ENCODE measurements at places on chromosomes 2 and 18.
A peak's percentile ranks its signal among the peaks of the same experiment; 100 is the strongest.

DNA sequence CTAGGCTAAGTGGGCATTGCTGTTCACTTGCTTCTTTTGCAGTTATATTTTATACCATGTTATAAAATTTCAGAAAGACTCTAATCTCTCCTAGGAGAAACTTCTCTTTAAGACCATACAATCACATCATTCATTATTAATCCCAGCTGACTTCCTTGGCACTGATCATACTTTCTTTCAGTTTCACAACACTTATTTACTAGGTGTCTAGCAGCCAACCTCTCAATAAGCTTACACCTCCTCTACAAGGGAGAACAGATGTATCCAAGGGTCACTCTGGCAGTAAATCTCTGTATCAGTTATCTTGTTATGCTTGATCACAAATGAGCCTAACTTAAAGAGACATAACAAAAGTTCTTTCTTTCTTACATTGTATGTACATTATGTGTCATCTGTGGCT is 69.8 kb upstream of the EPB41L5 start:
- DNase-seq = no peak

DNA sequence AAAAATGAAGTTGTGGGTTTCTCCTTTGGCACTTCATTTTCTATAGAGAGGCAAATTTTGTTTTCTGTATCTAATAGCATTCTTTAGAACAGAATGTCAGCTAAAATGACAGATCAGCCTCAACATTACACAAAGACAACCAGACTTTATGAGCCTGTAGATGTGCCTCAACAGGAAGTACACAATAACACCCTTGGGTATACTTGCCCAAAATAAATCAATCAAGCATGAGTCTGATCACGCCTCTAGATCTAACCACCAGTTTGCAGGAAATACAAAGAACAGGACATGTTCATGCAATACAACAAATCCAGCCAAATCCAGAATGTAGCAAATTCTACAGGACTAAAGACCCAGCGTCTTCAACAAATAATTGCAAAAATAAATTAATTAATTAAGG is 11.2 kb upstream of the DAPL1 start:
- DNase-seq = no peak

GRCh38 chr2:174247474-174248186 is 702 bp downstream of the OLA1 start:
- no peak for DNase-seq

DNA sequence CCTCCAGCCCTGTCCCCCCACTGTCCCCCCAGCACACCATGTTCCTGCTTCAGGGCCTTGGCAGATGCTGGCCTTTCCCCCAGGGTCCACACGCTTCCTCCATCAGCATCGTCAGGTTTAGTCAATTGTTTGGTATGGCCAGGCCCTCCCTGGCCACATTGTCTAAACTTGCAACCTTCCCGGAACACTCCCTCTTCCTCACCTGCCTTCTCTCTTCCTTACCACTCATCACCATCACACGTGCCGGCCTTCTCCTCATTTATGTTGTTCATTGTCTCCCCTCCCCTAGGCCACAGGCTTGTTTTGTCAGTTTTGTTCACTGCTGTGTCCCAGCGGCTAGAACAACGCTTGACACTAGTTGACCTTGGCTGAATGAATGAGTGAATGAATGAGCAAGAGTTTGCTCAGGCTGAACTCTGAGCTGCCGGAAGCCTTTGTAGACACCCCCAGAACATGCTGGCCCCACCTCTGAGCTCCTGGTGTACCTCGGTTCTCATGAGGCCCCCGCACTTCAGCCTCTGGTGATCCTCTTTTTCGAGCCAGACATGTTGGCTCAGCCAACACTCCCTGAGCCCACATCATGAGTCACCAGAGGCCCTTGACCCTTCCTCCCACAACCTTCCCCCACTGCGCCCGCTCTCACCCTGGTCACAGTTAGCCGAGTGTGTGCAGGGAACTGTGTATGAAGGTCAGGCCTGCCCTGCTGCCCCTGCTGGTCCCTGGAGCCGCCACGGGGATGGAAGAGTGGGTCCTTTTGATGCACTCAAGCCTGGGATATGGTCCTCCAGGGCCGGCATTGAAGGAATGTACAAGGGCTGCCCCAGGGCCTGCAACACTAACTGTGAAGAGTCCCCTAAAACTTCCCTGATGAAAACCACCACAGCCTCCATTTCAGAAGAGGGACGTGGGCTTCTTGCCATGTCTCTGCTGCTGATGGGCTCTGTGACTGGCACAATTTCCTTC is 57.5 kb downstream of the HS1BP3 start:
- DNase-seq = no peak

DNA sequence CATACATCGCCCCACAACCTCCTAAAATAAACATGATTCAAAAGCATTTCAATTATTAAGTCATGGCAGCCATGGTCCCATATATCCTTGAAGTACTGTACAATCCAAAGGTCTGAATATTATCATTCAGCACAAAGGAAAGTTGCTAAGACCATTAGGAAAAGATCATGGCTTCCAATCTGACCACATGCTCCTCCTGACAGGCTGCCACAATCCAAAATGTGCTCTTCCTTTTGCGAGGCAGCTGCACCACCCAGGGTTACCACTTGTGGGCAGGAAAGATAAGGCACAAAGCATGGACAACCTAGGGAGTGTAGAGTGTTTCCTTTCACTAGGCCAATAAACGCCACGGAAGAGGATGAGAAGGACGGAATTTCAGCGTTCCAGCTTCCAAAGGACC is 5.4 kb downstream of the BOLA3 start:
- DNase-seq = no peak

DNA sequence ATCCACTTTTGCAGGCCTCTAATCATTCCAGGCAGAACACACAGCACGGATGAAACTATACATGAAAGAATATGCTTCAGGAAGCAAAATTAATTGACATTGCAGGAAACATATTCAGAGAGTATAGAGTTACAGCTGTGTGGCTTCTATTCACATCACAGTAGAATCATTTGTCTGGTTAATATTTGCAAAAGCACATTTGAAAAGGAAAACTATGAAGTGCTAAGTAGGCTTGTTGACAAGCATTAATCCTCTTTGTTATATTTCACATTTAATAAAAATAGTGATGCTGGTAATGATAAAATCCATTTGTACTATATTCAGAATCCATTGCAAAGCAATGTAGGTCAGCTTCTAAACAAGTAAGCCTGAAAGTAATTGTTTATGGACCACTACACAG is 32.2 kb upstream of the PIK3C3 start:
- no peak for DNase-seq

DNA sequence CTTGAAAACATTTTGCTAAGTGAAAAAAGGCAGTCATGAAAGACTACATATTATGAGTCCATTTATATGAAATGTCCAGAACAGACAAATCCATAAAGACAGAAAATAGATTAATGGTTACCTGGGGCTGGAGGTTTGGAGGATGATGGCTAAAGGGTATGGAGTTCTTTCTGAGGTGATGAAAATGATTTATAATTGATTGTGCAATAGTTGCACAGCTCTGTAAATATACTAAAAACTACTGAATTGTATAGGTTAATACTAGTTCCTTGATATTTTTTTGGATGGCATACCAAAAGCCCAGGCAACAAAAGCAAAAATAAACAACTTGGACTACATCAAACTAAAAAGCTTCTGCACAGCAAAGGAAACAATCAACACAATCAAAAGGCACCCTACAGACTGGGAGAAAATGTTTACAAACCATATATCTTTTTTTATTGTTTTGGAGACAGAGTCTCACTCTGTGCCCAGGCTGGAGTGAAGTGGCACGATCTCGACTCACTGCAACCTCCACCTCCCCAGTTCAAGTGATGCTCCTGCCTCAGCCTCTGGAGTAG is 21.5 kb downstream of the SOS1 start:
- DNase-seq = no peak

DNA sequence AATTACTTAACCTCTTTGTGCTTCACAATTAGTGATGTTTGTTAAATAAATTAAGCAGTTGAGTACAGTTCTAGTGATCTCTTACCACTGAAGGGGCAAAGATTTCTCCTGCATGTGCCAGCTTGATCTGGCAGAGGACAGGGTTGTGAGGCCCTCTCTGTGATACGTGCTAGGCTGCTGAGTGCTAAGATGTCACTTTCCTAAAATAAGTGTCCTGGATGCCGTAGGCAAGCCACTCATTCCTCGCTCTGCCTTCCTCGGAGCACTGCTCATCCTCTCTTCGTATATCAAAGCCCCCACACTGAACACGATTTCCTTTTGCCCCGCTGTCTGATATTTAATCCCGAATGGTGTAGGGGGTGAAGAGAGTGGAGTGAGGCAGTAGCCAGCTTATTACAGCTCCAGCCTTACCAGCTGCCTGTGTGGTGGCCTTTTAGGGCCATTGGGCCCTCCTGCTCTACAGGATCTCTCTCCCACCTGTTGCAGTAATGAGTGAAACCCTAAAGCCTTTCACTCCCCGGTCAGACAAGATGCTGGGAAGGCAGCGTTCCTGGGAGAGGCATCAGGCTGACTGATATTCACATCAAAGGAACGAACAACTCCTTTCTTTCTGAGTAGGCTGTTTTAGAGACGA is 40.5 kb downstream of the PTPRM start:
- no peak for DNase-seq

DNA sequence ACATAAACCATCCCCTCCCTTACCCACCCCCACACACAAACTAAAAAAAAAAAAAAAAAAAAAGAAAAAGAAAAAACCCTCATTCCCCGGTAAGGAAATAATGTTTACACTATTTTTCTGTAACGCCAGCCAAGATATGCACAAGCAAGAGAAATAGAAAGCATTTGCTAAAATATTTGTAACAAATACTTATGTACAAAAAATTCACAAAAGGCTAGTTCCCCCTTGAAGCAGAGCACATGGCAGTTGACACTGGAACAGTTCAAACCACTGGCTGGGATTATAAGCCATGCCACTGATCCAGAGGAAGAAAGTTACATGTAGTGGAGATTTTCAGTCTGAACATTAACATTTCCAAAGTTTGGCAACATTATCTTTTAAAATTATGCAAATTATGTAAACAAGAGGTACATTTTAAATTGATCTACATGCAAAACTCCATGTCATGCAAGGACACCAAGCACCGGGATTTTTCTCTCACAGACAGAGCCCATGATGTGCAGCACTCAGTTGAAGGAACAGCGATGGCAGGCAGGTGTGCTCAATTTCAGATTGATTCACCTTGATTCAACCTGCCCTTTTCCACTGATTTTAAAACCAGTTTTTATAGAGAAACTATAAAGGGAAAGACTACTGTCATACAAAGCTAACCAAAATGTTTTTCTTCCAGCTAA is 21.4 kb downstream of the PNO1 start:
- DNase-seq = no peak

DNA sequence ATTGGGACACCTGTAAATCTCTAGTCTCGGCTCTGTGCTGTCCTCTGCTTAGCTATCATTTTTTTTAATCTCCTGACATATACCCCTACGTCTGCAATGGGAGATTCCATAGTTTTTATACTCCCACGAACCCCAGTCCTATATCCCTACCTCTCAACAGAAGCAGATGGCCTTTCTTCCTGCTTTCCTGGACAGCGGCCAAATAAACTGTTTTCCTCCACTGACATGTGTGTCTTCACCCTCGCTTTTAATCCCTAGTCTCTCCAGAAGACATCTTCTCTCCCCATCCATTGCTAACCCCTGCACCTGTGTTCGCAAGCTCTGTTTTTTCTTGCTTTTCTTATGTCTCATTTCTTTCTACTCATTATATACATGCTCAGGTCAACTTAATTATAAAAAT is 395.4 kb downstream of the EPHA4 start:
- no peak for DNase-seq

- peak; percentile 52 for DNase-seq
These were observed 54.1 kb downstream of the E2F6 start for GRCh38 chr2:11411768-11412448.

DNA sequence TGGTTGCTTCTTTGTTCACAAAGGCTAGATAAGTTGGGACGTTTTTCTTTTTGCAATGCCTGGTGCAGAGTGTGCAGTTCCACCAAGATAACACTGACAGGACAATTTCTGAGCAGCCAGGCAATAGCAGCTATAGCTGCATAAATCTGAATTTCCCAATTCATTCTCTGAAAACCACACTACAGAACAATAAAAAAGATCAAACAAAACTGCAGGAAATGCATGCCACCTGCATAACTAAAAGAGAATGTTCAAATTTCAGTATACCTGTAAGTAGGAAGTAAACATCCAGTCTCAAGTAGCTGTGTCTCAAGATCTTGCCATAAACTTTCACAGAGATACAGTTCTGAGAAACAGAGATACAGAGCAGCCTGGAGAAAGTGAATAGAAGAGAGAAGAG is 5.3 kb upstream of the KCTD18 start:
- no peak for DNase-seq

GRCh38 chr2:14272396-14273075 is 360.0 kb upstream of the LRATD1 start:
- DNase-seq = no peak

- no peak for DNase-seq
These were observed 852.3 kb upstream of the CRIM1 start for GRCh38 chr2:35503311-35503710.

DNA sequence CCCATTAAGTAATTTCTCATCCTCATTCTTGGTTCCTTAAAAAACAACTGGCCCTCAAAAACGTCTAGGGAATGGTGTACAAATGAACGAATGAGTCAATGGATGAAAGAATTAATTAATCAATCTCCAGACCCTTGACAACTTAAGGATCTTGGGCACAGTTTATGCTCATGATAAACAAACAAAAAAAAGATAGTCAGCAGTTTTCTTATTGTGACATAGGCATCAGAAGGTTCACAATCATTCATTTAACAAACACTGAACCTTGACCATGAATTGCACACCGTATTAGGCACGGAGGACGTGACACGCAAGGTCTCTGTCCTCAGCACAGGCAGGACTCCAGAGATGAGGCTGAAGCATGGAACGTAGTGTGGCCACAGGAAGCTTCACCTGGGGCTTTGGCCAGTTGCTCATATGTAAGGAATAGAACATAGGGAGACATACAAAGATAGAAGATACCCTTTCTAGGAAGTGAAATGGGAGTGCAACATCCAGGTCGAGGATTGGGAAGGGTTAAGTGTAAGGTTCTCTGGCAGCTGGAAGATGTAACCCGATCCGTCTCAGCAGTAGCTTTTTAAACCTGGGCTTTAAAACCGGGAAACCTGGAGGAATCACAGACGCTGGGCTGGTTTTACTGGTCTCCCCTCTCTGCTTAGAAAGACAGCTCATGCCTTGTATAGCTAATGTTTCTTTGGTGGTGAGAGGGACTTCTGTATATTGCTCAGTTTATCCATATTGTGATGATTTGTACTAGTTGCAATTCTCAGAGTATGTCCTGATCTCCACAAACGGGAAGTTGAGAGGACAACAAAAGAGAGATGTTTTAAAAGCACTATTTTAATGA is 8.9 kb upstream of the LTBP1 start:
- no peak for DNase-seq

GRCh38 chr2:125471963-125472362 is 1184.0 kb upstream of the GYPC start:
- DNase-seq = peak; percentile 0

GRCh38 chr18:11994336-11994702 is 13.0 kb downstream of the IMPA2 start:
- DNase-seq = no peak

GRCh38 chr18:32442575-32442974 is 28.1 kb downstream of the GAREM1 start:
- no peak for DNase-seq

- DNase-seq = no peak
These were observed 8.9 kb upstream of the ID2 start for GRCh38 chr2:8672940-8673339.

- no peak for DNase-seq
These were observed 149.7 kb downstream of the PXDN start for GRCh38 chr2:1594373-1595171.

GRCh38 chr2:222673883-222674282 is 2.4 kb downstream of the MOGAT1 start:
- no peak for DNase-seq

- DNase-seq = no peak
These were observed 48.7 kb downstream of the TET3 start for GRCh38 chr2:74033375-74033774.

GRCh38 chr2:37379881-37380296 is 35.5 kb downstream of the QPCT start:
- DNase-seq = no peak
